Brain (organoid and tissue), 16 donors: ENCODE measurements at places on chromosomes 12 and 14. TPM values are rescaled to one million over a fixed set of nuclear protein-coding genes. Genes with fewer than 3 reads are reported as not detected.

GRCh38 chr14:67068251-67068650 is 121.0 kb upstream of the GARIN2 start:
- peak; percentile 82 for DNase-seq

- DNase-seq: no peak
Observed at GRCh38 chr14:29320286-29320685, 553.7 kb downstream of the FOXG1 start.

- no peak for DNase-seq
Observed at GRCh38 chr12:32253154-32253790, 146.1 kb upstream of the FGD4 start.

GRCh38 chr12:69972136-69972535 is 147.1 kb downstream of the MYRFL start:
- no peak for DNase-seq

GRCh38 chr12:48999371-49000131 is at the start of gene DDN:
DDN (minus strand) TSS chr12:48999375; CDS start chr12:48999287, 88 bp downstream.
- peak; percentile 60 for DNase-seq

- no peak for DNase-seq
Observed at GRCh38 chr12:2016862-2017545, 12.7 kb upstream of the DCP1B start.

GRCh38 chr12:47907851-47908454 is 3.2 kb upstream of the VDR start:
- no peak for DNase-seq

GRCh38 chr14:97306760-97307246 is 509.6 kb downstream of the VRK1 start:
- no peak for DNase-seq

- DNase-seq: no peak
Observed at GRCh38 chr12:113537046-113537750, 65.5 kb upstream of the LHX5 start.

- no peak for DNase-seq
Observed at GRCh38 chr12:108686780-108687179, 44.5 kb downstream of the CORO1C start.

DNA sequence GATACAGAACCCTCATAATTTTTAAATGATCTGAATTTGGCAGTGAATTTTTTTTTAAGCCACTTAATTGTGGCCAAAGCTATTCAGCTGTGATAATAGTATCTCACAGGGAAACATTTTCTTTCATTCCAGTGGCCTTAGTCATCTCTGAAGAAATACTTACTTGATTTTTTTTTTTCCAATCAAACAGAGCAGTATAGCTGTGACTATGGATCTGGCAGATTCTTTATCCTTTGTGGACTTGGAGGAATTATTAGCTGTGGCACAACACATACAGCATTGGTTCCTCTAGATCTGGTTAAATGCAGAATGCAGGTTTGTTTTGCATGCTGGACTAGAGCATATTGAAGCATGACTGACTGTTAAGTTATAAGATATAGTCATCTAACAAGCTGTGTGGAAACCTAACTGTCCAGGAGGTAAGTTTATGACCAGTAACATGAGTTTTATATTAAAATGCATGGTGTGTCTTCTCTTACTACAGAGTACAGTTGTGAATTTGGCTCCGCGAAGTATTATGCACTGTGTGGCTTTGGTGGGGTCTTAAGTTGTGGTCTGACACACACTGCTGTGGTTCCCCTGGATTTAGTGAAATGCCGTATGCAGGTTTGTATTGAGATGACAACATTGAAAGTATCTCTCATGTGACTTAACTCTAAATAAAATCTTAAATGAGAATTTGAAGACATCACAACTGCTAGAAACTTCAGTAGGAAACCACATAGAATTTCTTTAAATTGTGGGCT is 1.9 kb downstream of the SLC25A3 start:
- no peak for DNase-seq

GRCh38 chr12:24743941-24744793 is 204.7 kb downstream of the BCAT1 start:
- DNase-seq: no peak

- DNase-seq: no peak
Observed at GRCh38 chr12:5223881-5224280, 180.2 kb downstream of the KCNA5 start.

DNA sequence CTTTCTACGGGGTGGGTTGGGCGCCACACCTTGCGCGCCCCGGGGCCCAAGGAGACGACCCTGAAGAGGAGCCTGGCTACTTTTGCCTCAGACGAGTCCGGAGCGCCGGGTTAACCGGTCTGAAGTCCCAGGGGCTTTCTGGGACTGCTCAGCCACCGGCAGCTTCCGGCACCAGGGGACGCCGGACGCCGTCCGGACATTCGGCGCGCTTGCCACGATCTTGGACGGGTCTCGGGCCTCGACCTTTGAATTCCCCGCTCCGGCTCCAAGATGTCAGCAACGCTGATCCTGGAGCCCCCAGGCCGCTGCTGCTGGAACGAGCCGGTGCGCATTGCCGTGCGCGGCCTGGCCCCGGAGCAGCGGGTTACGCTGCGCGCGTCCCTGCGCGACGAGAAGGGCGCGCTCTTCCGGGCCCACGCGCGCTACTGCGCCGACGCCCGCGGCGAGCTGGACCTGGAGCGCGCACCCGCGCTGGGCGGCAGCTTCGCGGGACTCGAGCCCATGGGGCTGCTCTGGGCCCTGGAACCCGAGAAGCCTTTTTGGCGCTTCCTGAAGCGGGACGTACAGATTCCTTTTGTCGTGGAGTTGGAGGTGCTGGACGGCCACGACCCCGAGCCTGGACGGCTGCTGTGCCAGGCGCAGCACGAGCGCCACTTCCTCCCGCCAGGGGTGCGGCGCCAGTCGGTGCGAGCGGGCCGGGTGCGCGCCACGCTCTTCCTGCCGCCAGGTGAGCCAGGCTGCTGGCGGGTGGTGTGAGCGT is at the start of gene ACOT4:
Gene ACOT4, plus strand, starts transcription at position 184 of the 760 bp plus-strand sequence. Its CDS starts 87 bp downstream, at position 271.
- peak; percentile 60 for DNase-seq

DNA sequence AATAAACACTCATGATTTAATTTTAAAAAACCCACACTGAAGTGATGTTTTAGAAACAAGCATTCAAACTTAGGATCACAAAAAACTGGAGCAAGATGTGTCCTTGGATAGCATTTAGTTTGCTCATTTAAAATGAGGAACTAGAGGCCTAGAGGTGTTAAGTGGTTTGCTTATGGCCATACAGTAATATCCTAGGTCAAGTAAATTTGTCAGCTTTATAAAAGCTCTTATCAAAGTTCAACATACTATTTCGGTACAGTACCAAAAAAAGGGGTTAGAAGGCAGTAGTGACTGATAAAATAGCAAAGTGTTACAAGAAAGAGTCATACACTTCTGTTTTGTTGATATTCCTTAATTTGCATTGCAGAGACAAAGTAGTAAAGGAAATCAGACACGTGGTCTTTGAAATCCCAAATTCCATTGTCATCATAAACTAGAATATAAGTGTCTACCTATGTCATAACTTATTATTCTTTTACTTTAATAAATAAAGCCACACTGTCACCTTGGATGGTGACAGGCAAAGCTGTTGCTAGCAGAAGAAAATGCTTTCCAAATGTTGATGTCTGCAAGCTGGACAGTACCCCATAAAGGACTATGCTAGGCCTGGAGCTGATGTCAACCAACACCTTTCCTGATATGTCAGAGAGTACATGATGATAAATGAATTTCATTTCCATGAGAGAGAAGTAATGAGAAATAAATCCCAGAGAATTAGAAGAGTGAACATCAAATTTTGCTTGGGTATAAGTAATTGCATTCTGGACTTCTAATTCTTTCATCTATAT is 17.6 kb upstream of the SRP54 start:
- no peak for DNase-seq

GRCh38 chr14:90039253-90040010 is 22.4 kb upstream of the KCNK13 start:
- DNase-seq: no peak

DNA sequence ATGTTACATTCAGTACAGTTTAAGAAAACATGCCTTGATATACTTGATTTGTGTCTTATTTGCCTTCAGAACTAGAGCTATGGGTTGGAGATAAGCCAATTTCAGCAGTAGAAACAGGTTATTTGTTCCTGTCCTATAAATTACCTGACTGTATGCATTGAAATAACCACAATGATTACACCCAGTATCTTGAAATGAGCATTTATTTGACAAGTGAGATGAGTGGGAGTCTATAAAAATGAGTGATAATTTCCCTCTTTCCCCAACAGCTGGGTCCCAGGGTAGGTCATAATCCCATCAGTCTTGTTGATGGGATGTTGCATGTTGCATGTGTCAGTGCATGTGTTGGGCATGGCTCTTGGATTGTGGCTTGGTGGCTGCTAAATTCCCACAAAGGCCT is 3.7 kb downstream of the TAS2R42 start:
- DNase-seq: no peak

DNA sequence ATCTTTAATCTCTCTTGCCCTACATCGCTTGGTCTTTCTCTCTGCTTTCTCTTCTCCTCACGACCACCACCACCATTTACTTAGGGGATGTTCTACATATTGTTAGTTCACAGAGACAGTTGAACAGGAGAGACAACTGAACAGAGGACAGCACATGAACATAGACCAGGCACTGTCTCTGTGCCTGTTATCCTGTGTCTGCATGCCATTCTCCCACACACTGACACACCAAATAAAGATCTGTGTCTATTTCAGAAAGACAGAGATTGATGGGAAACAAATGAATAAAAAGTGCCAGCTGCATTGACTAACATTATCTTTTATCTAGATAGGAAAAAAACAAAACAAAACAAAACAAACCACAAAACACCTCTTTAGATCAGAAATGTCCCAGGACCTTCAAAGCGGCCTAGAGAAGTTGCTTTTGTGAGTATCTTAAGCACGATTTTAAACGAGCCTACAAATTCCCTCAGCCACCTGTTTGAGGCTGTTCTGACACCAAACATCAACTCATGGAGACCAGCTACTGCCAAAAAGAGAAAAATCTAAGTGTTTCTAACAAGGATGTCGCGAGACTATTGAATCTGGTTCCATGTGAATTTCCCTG is 77.6 kb upstream of the PARP11 start:
- no peak for DNase-seq

GRCh38 chr14:106843951-106844483 is 1317.6 kb downstream of the TMEM121 start:
- DNase-seq: no peak

- peak; percentile 22 for DNase-seq
Observed at GRCh38 chr14:35829449-35829848, 3.3 kb downstream of the BRMS1L start.

GRCh38 chr12:131352296-131352900 is 358.5 kb upstream of the SFSWAP start:
- no peak for DNase-seq

- peak; percentile 46 for DNase-seq
Observed at GRCh38 chr14:53151523-53152183, 1.5 kb downstream of the DDHD1 start.

GRCh38 chr14:23202001-23202400 is 18.5 kb upstream of the SLC7A8 start:
- DNase-seq: no peak

The SYT10 gene
- polyA plus RNA-seq: 0.36 TPM

The ANO4 gene
- polyA plus RNA-seq: 9.0 TPM

The CLEC12A gene
- not detected for polyA plus RNA-seq

The LRRK2 gene
- polyA plus RNA-seq: 0.76 TPM

The MAP1LC3B2 gene
- polyA plus RNA-seq: 4.2 TPM

The LTBR gene
- 18.7 TPM for polyA plus RNA-seq

The RERGL gene
- 1.6 TPM for polyA plus RNA-seq

The RDH11 gene
- polyA plus RNA-seq: 67.7 TPM

The LUM gene
- polyA plus RNA-seq: 0.76 TPM

The DIO3 gene
- polyA plus RNA-seq: 0.31 TPM

The HSPA2 gene
- 239 TPM for polyA plus RNA-seq
